ENCODE measurements at places on chromosomes 1 and 21.
A peak's percentile ranks its signal among the peaks of the same experiment; 100 is the strongest.

GRCh38 chr1:44050261-44050660 is 19.0 kb upstream of the SLC6A9 start:
- no peak for DNase-seq

DNA sequence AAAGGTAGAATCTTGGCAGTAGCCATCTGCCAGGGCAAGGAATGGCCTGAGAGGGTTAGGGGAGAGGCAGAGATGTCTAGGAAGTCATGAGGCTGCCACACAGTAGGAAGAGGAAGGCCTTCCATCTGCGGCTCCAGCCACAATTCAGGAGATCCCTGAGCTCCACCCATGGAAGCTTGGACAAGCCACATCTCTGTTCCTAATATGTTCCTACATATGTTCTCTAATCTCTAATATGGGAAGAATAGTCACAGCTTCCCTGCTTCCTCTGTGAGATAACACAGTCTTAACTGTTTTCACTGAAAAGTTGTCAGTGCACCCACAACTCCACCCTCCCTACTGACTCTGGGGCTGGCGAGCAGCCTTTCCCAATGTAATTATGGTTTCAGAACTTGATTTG is 109.5 kb downstream of the CDC7 start:
- DNase-seq, result no peak

GRCh38 chr1:31483012-31483946 is 70.3 kb downstream of the SERINC2 start:
- DNase-seq, result peak; percentile 97

DNA sequence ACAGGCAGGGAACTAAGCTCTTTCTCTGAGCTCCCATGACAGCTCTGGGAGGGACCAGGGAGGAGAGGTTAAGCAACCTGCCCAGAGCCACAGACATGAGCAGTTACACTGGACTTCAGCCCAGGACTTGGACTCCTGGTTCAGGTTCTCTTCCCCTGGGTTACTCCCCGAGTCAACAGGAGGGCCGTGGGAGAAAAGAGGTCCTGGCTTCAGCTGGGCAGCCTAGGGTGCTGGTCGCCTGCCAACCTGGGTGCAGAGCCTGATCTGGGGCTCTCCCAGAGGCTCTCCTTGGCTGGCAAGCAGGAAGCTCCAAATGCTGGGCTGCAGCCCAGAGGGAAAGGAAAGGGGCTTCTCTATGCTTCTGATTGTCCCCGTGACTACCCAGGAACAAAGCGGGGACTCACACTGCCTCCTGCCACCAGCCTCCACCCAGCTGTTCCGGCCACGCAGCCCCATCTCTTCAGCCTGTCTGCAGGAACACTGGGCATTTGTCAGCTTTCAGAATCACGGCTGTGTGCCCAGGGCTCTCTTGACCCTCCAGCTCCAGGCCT is 141.8 kb downstream of the HIVEP3 start:
- no peak for DNase-seq

DNA sequence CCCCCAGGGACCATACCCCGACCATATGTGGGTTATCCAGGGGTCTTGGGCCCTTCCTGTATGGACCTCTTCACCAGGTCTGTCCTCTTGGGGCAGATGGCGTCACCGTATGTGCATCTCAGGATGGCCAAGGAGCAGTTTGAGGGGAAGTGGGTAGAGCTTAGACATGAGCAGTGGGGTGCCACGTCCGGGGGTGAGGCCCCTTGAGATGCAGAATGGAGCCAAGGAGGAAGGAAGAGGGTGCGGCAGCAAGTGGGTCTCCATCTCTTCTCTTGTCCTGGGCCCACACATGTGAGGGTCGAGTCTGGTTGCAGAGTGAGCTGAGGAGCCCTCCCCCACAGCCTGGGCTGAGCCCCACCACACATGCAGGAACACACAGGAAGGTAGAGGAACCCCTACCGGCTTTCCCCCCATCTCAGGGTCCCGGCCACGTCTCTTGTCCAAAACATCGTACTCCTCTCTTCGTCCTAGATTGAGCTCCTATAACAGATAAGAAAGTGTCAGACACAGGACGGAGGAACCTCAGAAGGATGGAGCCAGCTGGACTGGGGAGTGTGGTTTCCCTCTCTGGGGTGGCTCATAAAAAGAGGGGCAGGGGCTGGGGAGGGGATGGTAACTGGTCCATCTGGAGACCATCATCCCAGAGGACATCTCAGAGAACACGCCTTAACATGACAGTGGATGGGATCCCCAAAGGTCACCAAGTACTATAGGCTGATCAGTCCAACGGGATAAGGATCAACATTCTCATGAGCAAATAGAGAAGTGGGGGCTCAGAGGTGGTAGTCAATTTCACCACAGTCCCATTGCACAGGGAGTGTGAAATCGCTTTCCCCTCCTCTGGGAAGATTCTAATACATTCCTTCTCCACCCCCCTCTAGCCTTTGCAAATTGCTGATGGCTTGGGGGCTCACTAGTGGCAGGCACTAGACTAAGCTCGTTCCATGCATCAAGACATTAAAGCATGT is 79.9 kb downstream of the CD247 start:
- DNase-seq, result no peak

GRCh38 chr1:207958376-207959139 is 47.6 kb upstream of the CD34 start:
- DNase-seq, result no peak

- no peak for DNase-seq
Measured at GRCh38 chr1:170063109-170063826, 11.2 kb downstream of the KIFAP3 start.

DNA sequence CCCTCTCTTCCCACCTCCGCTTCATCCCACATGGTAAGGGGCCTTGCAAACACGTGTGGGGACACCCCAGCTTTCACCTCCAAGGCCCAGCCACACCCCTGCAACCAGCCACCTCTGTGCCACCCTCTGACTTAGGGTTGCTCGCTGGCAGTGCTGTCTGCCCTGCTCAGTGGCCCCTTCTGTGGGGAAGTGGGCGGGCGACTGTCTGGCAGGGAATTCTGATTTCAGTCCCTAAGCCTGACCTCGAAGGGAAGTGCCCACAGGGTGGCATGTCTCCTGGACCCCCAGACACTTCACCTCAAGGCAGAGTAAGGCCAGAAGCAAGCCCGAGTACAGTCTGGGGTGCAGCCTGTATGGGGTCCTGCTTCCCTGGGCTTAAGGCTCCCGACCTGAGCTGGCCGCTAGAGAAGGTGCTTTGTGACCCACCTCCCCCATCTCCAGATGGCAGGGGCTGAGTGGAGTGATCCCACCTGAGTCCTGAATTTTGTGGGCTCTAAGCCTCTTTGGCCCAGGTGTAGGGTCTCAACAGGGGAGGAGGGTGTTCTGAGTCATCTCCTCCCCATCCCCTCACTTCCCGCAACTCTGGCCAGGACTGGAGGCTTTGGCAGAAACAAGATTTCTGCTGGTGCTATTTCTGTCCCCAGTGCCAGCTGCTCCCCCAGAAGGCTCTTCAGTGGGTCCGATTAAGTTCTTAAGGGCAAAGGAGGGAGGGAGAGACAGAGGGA is 7.0 kb downstream of the RD3 start:
- no peak for DNase-seq

All from KBM-7 (cell line).